Mesothelial cell of epicardium (in vitro differentiated cells): ENCODE measurements at places on chromosomes 5 and 9. TPM values are rescaled to one million over a fixed set of nuclear protein-coding genes. Genes with fewer than 3 reads are reported as not detected.

The PCDHGB6 gene
- total RNA-seq = 74.0 to 76.3 TPM (median 75.7 TPM) in 3 replicates

The IL3 gene
- not detected in 3 replicates for total RNA-seq

The NFIB gene
- 213 to 237 TPM (median 230 TPM) in 3 replicates for total RNA-seq

The NEK6 gene
- total RNA-seq = 40.5 to 45.5 TPM (median 42.9 TPM) in 3 replicates

The FREM1 gene
- 60.5 to 71.4 TPM (median 62.9 TPM) in 3 replicates for total RNA-seq

The AK8 gene
- 1.5 to 2.1 TPM (median 2.0 TPM) in 3 replicates for total RNA-seq

The EIF4E1B gene
- total RNA-seq = not detected in 3 replicates

The GLDC gene
- 1.0 to 2.0 TPM (median 1.5 TPM) in 3 replicates for total RNA-seq

The TAF11L10 gene
- not detected in 3 replicates for total RNA-seq

The PRDM9 gene
- total RNA-seq = not detected in 3 replicates

The FANCG gene
- 48.8 to 52.2 TPM (median 51.8 TPM) in 3 replicates for total RNA-seq

DNA sequence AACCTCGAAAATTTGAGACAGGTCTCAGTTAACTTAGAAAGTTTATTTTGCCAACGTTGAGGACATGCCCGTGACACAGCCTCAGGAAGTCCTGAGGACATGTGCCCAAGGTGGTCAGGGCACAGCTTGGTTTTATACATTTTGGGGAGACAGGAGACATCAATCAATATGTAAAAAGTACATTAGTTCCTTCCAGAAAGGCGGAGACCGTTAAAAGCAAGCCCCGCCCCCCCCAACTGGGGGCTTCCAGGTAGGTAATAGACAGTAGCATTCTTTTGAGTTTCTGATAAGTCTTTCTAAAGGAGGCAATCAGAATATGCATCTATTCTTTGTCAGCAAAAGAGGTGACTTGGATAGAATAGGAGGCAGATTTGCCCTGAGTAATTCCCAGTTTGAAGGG lies 599 bp upstream of the MOCS2 start:
- no peak for DNase-seq

DNA sequence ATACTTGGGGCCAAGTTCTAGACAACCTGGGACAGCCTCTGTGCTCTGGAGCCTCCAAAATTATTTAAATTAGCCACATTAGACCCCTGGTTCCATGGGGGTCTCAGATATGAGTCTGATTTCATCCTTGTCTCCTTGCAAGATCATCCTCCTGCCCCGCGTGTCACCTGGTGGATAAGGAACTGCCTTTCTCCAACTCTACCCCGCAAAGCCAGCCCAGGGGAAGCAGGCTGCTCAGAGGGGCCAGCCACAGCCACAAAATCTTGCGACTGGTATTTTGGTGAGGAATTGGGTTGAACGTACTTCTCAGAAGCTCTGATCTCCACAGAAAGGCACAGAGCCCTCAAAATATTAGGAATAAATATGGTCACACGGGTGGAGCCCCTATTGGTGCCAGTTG lies 101.2 kb downstream of the AK8 start:
- no peak for DNase-seq

DNA sequence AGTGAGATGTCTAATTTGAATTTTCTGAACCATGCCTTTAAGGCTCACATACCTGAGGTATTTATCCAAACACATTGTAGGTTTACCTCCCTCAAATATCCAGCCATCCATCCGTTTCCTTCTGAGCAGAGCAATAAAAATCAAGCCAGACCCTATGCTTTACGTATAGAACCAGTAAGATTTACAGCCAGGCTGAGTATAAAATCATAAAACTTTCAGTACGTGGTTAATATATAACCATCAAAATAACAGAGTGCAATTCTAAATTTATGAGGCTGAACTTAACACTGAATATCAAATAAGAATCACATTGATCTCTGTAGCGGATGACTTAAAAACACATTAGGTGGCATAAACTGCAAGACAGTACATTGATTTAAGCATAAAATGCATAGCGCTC lies 877.9 kb upstream of the WWC1 start:
- DNase-seq = no peak

- DNase-seq = no peak
These were observed 43.9 kb downstream of the NSA2 start for GRCh38 chr5:74810915-74811314.

DNA sequence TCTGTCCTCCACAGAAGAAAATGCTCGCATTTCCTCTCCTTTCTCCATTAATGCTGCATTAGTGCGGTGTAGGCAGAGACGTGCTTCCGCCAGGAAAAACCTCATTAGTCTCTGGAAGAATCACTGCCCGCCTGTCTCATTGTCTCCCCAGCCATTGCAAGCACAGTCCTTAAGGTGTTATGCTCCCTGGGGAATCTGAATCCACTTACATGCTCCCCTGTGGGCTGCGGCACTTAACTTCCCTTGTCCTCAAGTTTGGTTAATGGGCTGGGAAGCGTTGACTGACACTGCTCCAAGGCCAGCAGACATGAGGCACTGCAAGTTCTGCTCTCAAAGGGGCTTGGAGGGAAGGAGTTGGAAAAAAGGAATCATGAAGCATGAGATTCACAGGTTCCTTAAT lies 41.6 kb downstream of the TARS1 start:
- no peak for DNase-seq

DNA sequence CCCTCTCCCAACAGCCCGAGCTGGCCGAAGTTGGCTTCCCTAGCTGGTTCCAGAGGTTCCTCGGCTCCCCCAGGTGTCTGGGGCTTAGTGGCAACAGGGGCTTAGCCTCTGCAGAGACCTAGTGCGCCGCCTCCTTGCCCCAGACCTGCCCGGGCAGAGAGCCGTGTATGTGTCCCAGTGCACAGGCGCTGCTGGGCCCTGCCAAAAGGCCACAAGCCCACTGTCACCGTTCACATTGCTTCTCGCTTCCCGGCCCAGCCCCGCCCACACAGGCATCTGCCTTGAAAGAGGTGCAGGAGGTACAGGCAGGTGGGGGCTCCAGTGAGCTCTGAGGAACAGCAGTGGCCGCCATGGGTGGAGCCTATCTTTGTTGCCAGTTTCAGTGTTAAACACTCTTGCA lies 2.5 kb upstream of the CACFD1 start:
- DNase-seq = no peak

- DNase-seq = no peak
These were observed 32.7 kb downstream of the ATG10 start for GRCh38 chr5:82004511-82004910.

DNA sequence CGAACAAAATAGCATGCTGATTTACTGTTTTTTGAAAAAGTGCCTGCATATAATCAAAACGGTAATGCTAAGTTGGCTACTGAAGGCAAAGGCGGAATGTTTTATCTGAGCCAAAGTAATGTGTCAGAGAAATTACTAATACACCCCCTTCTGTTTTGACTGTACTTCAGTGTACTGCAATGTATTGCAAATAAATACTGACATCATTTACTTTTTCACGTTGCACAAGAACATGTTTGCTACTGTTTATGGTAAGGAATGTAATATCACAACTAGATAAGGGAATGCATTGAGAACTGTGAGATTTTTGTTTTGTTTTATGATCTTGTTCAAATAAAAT lies 813 bp upstream of the AGTPBP1 start:
- no peak for DNase-seq

DNA sequence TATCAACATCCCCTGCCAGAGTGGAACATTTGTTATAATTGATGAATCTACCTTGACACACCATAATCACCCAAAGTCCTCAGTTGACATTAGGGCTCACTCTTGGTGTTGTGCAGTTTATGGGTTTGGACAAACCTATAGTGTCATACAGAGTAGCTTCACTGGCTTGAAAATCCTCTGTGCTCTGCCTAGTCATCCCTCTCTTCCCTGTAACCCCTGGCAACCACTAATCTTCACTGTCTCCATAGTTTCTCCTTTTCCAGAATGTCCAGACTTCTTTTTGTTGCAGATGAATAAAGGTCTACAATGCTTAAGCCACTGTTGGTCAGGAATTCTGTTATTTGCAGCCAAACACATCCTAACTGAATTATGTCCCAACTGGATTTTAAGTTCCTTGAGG lies 22.5 kb upstream of the SUB1 start:
- DNase-seq = no peak

DNA sequence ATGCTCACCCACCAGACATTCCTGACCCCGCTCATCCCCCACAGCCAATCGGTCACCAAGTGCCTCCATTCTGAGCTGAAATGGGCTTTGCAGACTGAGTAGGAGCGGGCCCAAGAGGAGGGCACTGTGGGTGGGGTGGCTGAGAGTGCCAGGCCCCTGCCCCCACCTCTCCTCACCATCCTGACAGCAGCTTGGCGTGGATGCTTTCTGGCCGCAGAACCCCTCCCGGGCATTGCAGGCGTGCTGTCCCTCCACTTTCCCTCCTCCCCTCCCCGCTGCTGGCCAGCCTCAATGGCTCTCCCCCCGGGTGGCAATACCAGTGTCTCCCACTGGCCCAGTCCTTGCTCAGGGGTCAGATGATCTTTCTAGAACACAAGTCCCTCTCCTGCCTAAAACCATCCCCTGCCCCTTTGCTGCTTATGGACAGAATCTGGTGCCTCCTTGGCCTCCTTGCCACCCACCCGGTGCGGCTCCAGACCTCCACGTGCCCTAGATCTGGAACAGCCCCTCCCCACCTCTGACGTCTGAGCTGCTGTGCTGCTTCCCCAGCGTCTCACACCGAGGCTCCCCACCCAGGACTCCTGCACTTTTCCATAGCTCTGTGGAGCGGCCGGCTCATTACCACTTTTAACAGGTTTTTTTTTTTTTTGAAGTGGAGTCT lies 6.1 kb downstream of the FLT4 start:
- DNase-seq = no peak

DNA sequence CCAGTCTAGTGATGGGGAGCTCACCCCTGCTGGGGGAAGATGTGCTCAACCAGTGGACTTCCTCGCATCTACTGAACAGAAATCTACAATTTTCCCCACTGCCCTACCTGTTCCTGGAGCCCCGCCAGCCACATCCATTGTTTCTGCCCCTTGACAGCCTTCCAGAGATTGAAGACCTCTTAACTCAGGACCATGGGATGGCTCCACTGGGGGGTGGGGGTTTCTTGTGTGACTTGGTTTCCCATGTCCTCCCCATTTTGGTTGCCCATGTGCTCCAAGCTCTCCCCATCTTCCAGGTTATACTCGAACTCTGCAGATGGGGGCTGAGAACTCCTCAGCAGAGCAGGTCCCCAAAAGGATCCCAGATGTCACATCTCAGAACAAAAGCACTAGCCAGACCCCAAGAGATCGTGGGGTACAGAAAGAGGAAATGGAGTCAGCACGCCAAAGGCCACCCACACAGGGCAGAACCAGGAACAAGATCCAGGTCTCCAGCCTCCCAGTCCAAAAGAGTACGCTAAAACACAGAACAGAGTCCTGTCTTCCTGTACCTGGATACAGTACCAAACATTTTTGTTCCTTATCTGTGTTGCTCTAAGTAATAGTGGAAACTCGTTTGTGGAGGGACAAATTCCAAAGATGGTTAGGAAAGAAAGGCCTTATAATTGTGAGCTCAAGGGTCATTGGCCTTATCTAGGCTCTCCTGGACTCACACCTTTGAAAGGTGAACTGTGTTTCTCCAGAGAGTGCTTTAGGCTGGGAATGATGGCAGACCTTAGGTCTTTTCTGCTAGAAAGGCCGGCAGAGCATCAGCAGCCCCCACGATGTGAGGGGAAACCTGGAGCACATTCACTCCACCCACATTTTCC lies 15.8 kb downstream of the CORO2A start:
- DNase-seq = no peak

DNA sequence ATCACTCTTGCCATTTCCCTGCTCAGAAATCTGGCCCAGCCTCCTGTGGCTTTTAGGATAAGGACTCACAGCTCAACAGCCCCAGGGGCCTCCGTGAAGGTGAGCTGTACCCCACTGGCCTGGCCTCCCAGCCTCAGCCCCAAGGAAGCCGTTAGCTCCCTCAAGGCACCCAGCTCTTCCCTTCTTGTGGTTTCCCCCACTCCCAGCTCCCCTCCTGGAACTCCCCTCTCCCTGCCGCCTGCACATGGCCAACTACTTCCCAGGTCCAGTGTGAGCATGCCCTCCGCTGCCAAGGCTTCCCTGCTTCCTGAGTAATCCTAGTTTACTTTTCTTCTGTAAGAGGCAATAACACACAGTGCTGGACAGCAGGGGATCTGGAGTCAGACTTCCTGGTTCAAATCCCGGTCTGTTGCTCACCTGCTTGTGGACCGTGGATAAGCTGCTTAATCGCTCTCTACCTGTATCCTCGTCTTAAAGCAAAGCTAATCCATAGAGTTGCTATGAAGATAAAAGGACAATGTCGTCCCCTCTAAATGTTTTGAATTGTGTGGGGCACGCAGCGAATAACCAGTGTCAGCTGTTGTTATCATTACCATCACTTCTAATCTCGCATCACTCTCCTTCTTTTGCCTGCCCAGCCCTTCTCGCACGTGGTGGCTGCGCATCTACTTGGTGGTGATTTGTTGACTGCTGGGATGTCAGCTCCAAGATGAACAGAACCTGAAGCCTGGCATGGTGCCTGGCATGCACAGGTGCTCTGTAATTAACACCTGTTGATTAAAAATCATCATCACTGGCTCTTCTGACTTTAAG lies 86.6 kb downstream of the C5orf15 start:
- DNase-seq = no peak

- no peak for DNase-seq
These were observed 72.2 kb downstream of the PTCD2 start for GRCh38 chr5:72392326-72392733.

DNA sequence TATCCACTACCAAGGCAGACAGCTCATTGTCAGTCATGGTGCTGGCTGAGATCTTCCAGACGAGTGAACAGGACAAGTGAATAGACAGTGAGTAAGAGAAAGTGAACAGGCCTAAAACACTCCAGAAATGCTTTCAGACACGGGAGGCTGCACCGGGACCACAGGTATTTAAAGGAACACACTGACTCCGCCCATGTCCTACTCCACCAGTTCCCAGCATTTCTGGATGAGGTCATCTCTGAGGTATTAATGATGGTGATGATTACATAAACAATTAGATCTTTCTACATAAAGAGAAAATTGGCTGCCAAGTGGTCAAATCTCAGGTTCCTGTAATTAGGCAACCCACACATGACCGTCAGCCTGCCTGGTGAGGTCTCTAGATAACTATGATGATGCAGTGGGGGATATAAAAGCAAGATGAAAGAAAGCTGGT lies at the start of gene ACTBL2:
ACTBL2 (minus strand) TSS at position 141 of the 436 bp plus-strand sequence; CDS start at position 37, 104 bp downstream.
- no peak for DNase-seq

- DNase-seq = no peak
These were observed 7.9 kb upstream of the NEUROG1 start for GRCh38 chr5:135543485-135544304.

- DNase-seq = no peak
These were observed 87.8 kb downstream of the JAKMIP2 start for GRCh38 chr5:147694772-147695171.

DNA sequence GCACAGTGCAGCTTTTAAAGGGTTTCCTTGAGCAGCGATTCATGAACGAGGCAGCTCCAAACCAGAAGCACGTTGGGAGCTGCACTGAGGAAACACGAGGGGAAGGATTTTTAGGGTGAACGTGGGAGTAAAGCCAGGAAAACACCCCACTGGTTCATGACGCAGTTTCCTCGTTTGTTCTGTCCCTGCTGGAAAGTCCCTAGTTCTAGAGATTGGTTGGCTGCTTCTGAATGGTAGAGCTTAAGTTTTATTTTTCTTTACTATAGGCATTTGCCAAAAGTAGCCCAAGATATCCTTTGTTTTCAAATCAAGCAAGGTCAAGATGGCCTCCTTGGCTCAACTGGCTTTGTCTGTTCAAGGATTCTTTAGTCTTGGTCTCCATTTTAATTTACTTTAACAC lies 116.5 kb upstream of the CACNA1B start:
- no peak for DNase-seq
